ENCODE measurements at places on chromosomes 13 and 19.

DNA sequence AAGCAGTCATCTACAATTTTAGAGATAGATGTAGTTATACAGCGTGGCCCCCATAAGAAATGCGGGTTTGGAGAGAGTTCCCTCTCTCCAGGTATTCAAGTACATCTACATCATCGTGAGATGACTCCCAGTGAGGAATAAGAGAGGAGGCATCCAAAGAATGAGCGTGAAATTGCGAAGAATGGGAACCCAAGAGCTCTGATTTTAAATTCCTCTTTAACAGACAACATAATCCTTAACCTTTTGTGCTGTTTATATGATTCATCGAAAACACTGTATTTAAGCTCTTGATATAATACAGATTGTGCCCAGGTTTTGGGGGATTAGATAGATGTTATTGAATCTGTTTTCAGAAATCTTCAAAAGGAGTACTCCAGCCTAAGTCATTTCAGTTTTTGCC is 161.5 kb downstream of the COG6 start:
- no peak for DNase-seq

- peak; percentile 64 for DNase-seq
These were observed 58.1 kb downstream of the MRPL57 start for GRCh38 chr13:21234526-21234925.

- no peak for DNase-seq
These were observed 25.3 kb downstream of the PDCD5 start for GRCh38 chr19:32606289-32606688.

- DNase-seq, result peak; percentile 67
These were observed 59.1 kb upstream of the TNFRSF19 start for GRCh38 chr13:23510979-23511735.

GRCh38 chr19:46571495-46571894 is 29.6 kb upstream of the CALM3 start:
- peak; percentile 78 for DNase-seq

DNA sequence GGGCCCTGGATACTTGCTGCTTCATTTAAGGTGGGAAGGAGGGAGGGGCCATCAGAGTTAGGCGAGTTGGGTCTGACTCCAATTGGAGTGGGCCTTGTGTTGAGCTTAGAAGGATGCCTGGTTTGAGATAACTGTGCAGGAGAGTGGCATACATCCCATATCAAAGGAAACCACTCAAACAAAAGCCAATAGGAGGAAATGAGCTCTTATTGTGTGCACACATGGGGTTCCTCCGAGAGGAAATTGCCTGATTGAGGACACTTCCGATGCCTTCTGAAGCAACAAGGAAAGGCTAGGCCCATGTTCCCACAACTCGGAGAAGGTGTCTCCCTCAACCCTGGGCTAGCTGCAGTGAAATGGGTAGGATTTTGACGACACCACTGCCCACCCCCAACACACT is 19.6 kb downstream of the MBNL2 start:
- no peak for DNase-seq

- DNase-seq, result no peak
These were observed 62.9 kb downstream of the LMO7 start for GRCh38 chr13:75699062-75699461.

DNA sequence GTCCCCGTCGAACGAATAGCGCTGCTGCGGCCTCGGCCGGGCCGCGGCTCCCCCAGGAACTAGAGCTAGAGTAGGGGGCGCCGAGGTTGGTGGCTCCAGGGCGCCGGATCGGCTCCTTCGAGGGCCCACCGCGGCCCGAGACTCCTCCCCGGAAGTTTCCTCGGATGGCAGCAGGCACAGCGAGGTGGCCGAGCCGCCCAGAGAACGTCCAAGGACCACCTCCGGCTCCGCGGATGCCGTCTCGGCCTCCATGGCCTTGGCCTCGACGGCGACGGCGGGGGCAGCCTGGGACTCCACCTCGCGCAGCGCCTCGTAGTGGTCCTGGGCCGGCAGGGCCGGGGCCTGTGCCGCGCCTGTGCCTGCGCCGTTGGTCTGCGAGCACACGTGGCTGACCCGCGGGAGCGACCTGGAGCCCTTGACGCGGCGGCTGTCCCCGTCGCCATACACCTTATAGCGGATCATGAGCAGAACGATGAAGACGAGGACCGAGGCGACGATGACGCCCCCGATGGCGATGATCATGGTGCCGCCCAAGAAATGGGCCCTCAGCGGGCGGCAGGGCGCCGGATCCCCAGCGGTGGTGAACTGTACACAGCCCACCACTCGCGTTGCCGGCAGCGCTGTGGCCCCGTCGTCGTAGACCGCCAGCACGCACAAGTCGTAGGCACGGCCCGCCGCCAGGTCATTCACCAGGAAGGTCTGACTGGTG is 11.8 kb downstream of the IFNL1 start:
- no peak for DNase-seq

DNA sequence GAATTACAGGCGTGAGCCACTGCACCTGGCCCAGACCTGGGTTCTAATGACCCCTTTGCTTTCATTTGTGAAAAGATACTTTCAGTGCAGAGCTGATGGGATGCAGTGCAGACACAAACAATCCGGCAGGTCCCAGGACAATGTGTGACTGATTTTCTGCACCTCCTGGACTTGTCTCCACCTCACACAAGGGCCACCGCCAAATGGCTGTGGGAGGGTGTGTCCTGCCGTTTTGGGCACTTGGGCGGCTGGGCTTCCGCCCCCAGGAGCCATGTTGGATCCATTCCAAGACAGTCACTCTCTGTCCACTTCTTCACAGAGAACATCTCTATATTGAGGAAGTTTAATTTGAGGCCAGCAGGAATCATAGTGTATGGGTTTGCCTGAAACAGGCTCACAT is 112.3 kb upstream of the ZNF507 start:
- no peak for DNase-seq

- DNase-seq, result no peak
These were observed 81.1 kb downstream of the COL4A1 start for GRCh38 chr13:110225609-110226574.

GRCh38 chr13:104645786-104646185 is 1579.6 kb upstream of the SLC10A2 start:
- DNase-seq, result no peak

DNA sequence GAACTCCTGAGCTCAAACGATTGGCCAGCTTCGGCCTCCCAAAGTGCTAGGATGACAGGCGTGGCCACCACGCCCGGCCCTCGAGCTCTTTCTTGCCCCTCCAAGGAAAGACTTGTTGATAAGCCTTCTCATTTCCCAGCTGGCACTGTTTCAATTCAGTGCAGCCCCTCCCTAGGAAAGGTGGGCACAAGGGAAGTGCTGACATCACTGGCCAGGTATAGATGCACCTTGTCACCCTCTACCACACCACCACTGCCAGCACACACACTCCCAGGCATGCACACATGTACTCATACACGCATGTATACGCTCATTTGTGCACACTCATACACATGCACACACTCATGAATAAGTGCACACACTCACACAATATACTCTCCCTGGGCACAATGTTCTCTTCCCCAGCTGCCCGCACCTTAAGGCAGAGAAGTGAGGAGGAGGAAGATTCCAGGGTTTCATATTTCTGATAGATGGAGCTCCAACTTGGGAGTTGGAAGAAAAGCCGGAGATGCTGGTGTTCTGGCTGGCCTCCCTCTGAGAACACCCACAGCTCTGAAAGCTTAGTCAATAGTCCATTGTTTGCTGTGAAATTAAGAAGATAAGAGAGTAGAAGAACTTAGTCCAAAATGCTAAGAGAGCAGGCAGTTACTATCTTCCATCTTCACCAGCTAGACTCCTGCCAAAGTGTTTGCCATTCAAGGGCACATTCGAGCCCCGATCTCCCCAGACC is 196.7 kb downstream of the FOXO1 start:
- DNase-seq, result no peak

GRCh38 chr13:41302743-41303142 is 8.3 kb upstream of the NAA16 start:
- DNase-seq, result no peak

DNA sequence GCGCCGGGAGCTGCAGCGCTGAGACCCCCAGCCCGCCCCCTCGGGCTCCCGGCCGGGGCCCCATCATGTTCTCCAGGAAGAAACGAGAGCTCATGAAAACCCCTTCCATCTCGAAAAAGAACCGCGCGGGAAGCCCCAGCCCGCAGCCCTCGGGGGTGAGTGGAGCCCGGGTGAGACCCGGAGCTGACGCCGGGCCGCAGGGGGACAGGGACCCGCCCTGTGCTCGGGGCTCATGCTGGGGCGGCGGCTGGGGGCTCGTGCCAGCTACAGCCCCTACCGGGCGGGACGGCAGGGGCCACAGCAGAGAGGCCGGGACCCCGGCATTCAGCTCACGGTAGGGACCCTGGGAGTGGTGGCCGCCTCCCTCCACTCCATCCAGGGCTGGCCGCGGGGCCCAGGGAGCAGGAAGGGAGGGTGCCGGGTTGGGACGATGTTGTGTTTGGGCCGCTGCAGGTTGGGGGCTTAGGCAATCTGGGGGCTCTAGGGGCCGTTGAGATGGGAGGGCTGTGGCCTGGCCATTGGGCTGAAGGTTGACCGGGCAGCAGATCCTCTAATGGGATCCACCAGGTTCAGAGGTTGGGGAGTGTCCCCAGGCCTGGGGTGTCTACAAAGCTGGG is 482 bp downstream of the ARHGAP45 start:
- DNase-seq, result peak; percentile 40

DNA sequence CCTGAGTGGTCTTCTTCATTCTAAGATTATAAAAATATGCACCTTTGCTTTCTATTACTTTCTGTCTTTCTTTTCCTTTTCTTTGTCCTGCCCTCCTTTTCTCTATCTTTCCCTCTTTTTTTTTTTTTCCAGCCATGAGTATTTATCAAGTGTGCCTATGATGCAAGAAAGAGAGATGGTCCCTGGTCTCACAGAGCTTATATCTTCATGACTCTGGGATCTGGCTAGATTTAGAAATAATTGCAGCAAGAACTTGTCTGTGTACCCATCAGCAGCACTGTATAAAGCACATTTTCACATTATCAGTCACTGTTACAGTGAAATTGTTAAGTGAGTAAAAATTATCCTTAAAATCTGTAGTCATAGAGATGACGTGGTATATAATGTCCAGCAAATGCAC is 31.6 kb upstream of the GAS6 start:
- no peak for DNase-seq

DNA sequence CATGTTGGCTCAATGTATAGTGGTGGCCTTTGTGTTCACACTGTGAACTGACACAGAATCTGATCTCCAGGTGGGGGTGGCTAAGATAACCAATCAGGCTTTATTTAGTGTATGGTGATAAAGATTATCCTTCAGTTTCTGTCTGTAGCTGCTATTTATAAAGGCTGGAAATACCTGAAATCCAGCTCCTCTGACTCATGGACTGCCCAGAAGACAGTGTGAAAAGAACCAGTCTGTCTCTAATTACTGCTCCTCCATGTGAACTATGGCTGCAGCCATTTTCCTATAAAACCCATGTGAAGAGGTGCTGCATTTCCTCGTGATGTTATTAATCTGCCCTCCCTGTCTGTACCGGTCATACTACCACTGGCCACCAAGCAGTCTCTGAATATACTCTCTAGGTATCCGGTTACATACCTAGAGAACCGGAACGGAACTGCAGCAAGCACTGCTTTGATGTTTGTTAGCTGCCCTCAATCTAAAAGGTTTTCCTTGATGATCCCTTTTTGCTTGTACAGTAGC is 238.0 kb downstream of the LHFPL6 start:
- DNase-seq, result peak; percentile 94

DNA sequence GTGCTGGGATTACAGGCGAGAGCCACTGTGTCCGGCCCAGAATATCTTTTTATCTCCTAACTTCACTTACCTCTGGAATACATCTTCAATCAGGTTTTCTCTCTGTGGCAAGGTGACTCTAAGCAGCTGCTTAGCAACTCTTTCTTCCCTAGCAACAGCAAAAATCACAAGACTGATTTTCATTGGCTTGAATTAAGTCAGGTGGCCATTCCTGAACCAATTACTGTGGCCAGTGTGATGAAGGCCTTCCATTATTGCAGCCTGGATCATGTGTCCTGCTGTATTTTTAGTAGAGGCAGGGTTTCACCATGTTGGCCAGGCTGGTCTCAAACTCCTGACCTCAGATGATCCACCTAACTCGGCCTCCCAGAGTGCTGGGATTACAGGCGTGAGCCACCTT is 9.0 kb upstream of the LTBP4 start:
- peak; percentile 94 for DNase-seq

- DNase-seq, result no peak
These were observed 269.3 kb downstream of the UQCRFS1 start for GRCh38 chr19:28943651-28944050.

GRCh38 chr19:55437410-55437809 is 5.7 kb downstream of the SHISA7 start:
- peak; percentile 88 for DNase-seq

DNA sequence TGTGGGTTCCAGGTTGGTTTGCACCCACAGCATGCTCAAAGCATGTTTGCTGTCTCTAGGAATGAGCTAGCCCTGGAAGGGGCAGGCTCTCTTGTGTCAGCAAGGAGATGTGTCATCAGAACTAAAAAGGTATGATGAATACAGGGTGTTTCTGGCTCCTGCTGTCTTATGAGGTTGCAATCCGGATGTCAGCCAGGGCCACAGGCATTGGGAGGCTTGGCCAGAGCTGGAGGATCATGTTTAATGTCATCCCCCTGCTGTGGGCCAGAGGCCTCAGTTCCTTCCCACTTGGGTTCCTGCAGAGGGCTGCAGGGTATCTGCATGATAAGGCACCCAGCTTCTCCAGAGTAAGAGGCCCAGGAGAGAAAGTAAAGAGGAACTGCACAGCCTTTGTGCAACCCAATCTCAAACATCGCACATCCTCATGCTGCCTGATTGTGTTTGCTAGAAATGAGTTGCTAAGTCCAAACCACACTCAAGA is 193.6 kb downstream of the COL4A1 start:
- DNase-seq, result no peak

GRCh38 chr19:39843919-39844793 is 2.0 kb downstream of the FBL start:
- peak; percentile 80 for DNase-seq

GRCh38 chr13:55062662-55063061 is 2034.0 kb downstream of the OLFM4 start:
- no peak for DNase-seq

DNA sequence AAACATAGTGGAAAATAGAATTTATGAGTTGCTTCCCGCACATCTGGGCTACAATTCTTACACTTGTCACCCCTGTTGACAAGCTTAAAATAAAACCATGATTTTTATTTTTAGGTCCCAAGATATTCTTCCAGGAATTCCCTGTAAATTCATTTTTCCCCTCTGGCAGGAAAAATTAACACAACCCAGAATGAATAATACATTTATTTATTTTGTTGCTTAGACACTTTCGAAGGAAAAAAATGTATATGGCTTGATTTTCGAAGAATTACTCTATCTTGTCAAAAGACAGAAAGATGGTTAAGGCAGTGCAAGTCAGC is 74.4 kb downstream of the LHFPL6 start:
- DNase-seq, result no peak

- peak; percentile 39 for DNase-seq
These were observed 1.7 kb downstream of the COL4A2 start for GRCh38 chr13:110308656-110309359.

All from DMS53 (cell line).